ENCODE measurements at places on chromosomes 3 and 15.
A peak's percentile ranks its signal among the peaks of the same experiment; 100 is the strongest.

- no peak for DNase-seq
Observed at GRCh38 chr3:23701716-23702597, 103.8 kb upstream of the UBE2E1 start.

DNA sequence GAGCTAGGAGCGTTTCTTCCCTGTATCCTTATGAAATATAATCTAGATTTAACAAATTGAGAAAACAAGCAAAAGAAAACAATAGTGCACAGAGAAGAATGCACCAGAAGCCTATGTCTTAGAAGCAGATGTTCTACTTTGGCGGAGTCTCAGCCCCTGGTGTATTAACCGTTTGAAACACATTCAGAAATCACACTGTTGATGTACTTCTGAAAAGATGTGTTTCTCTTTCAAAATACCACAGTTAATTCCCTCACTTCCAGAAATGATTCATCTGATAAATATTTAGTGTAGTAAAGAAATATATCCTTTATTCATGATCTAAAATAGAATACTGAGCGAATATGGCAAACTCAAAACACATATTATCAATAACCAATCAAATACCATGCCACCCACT is 77.7 kb downstream of the CBLB start:
- no peak for DNase-seq

DNA sequence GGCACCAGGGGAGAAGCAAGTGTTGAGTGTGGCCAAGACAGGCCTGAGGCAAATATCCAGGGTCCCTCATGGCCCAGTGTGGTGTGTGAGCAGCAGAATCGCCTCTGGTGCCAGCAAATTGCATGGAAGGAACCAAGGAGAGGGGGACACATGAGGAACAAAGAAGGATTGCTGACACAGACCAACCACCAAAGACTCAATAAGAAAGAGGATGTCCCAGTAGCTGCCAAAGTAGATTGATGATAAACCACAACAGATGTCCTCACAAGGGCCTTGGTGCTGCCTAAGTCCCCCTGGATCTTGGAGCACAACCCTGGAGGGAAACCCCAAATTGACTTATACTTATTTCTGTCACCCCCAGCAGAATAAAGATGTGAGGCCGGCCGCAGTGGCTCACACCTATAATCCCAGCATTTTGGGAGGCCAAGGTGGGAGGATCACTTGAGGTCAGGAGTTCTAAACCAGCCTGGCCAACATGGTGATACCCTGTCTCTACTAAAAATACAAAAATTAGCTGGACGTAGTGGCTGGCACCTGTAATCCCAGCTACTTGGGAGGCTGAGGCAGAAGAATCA is 10.6 kb downstream of the SRGAP3 start:
- no peak for DNase-seq

GRCh38 chr15:78049691-78050440 is 27.6 kb downstream of the TBC1D2B start:
- DNase-seq, result no peak

DNA sequence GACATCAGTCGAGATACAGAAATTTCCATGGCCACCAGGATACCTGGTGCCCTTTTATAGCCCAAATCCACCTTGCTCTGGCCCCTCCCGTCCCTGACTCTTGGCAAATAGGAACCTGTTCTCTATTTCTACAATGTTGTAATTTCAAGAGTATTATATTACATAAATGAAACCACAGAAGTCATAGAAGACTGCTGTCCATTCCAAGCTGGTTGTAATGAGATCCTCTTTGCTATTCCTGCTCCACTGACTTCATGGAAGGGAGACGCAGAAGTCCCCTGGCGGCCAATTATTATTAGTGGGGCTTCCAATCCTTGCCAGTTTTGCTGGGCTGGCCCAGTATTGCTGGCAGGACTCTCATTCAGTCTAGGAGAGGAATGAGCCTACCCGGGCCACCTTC is 26.6 kb downstream of the DCP1A start:
- DNase-seq, result no peak

GRCh38 chr3:131329774-131330173 is 51.8 kb upstream of the NUDT16 start:
- DNase-seq, result no peak

DNA sequence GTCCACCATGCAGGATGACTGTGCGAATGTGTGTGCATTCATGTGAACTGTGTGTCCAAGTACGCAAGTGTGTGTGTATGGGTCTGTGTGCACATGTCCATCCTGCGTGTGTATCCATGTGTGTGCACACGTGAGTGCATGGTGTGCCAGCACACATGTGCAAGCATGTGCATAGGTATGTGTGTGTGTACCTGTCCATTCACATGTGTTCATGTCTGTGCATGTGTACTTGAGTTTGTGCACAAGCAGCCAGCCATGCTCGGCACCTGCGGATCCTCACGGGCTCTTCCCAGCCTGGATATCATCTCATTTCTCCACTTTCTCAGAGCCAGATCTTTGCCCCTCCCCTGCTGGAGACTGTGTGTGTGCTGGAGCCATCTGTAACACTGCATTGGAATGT is 18.7 kb upstream of the PLXNA1 start:
- DNase-seq, result no peak

GRCh38 chr15:25186411-25186810 is 231.6 kb downstream of the SNRPN start:
- DNase-seq, result no peak

DNA sequence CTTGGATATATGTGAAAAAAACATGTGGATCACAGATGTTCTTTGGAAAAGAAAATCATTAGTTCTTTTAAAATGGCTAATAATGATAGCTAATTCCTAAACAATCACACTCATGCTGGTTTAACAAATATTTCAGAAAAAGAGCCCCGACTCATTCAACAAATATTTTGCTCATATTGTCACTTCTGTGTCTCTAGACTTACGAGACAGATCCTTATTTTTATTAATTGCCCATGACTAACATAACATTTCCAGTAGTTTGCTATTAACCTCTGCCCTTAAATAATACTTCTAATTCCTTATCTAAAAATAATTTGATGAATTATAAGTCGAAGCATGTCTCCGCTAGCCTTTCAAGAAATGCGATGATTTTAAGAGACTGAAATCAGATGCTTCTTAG is 70.4 kb downstream of the SATB1 start:
- DNase-seq, result no peak

- DNase-seq, result no peak
Observed at GRCh38 chr15:68389936-68390817, 41.8 kb downstream of the ITGA11 start.

DNA sequence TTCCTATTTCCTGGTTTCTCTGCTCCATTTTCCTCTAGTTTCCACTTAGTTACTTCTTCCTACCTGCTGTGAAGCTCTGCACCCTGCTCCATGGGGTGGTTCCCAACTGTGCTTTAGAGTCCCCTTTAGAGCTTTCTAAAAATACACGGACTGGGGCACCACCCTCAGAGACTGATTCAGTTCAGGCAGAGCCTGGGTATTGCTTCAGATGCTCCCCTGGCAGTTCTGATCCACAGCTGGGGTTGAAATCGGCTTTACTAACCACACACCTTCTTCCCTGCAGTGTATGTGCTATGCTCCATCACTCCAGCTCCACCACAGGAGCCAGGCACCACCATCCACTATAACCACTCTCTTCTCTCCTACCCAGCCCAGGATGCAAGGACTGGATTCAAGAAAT is 12.6 kb downstream of the ANP32A start:
- no peak for DNase-seq

- no peak for DNase-seq
Observed at GRCh38 chr3:23920151-23920655, 3.3 kb downstream of the RPL15 start.

DNA sequence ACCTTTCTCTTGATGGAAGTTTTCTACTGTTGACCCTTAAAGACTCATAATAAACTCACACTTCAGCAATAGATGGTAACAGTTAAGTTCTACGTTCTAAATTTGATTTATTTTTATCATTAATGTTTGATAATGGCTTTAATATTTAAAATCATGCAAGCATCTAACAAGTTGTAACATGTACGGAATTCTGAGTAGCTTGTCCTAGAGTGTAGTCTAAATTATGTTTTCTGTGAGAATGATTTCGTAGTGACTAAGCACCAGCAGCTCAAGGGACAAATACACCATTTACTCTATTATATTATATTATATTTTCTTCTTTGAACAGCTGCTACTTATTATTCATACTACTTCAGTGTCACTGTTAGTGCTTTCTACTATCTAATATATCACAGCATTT is 345.6 kb downstream of the NLGN1 start:
- no peak for DNase-seq

- no peak for DNase-seq
Observed at GRCh38 chr3:48186631-48187300, 1.5 kb downstream of the CDC25A start.

- DNase-seq, result no peak
Observed at GRCh38 chr3:186746008-186746407, 28.8 kb downstream of the KNG1 start.

DNA sequence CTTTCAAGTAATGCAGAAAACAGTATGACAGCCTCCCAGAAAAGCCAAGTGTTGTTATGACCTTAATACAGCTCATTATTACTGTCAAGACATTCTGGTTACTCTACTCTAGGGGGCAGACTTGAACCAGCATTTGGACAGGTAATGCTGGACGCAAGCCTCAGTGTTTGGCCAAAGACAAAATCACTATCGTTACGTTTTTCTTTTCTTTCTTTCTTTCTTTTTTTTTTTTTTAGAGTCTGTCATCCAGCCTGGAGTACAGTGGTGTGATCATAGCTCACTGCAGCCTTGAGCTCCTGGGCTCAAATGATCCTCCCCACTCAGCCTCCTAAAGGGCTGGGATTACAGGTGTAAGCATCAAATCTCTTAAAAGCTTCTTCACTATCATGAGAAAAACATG is 29.4 kb upstream of the TMEM45A start:
- peak; percentile 43 for DNase-seq

DNA sequence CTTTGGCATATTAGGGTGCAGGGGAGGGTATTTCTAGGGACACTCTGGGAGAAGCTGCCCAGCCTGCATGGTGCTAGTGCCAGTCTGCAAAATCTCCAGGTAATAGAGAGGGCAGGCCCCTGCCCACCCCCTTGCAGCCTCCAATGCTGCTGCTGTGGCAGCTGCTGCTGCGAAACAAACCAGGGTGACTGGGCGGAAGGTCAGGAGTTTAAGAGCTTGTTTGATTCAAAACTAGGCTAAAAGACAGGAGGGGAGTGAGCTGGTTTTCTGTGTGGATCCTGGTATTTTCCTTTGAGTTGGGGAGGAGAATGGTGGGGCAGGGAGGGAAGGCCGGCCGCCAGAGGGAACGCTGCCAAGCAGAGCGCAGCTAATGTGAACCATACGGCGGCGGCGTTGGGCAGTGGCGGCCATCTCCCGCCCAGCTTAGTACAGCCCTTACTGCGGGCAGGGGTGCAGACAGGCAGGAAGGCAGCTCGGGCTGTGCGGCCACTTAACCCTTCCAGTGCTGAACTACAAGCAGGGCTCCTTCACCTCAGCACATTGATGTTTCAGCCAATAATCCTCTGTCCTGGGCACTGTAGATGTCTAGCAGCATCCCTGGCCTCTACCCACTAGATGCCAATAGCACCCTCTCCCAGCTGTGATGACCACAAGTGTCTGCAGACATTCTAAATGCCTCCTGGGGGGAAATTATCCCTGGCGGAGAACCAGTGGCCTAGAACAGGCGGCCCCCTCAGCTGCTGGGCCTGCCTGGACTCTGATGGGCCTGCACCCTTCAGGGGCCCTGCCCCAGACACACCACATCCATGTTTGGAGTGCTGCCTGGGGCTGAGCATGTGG is 125.7 kb downstream of the EEFSEC start:
- peak; percentile 42 for DNase-seq

Data from DMS 273 treated with DMSO at 0.1 percent for 48 hours (cell line).